PC-9 (cell line): ENCODE measurements at places on chromosomes 4 and X. TPM values are rescaled to one million over a fixed set of nuclear protein-coding genes. Genes with fewer than 3 reads are reported as not detected.

Gene SSX7
- total RNA-seq, result not detected in 2 replicates

Gene CLDN34
- not detected in 2 replicates for total RNA-seq

Gene FGFBP2
- total RNA-seq, result not detected in 2 replicates

Gene MAGEA10
- not detected in 2 replicates for total RNA-seq

Gene RHOXF2B
- total RNA-seq, result not detected in 2 replicates

Gene CRLF2
- 0.76 and 0.78 TPM in 2 replicates for total RNA-seq

Gene HEPH
- total RNA-seq, result not detected in 2 replicates

Gene HTN3
- not detected in 2 replicates for total RNA-seq

Gene FAM184B
- not detected in 2 replicates for total RNA-seq

Gene CXCL6
- not detected in 2 replicates for total RNA-seq

Gene SMR3B
- not detected in 2 replicates for total RNA-seq

Gene LAMP2
- total RNA-seq, result 92.4 and 123 TPM in 2 replicates

Gene TLR1
- 3.0 and 3.9 TPM in 2 replicates for total RNA-seq

Gene HMGN5
- total RNA-seq, result 3.6 and 6.6 TPM in 2 replicates

Gene ZNF718
- 3.5 and 5.6 TPM in 2 replicates for total RNA-seq
